ENCODE measurements at places on chromosomes 2 and 18.

GRCh38 chr2:157192445-157193423 is 64.8 kb upstream of the GALNT5 start:
- no peak for DNase-seq

DNA sequence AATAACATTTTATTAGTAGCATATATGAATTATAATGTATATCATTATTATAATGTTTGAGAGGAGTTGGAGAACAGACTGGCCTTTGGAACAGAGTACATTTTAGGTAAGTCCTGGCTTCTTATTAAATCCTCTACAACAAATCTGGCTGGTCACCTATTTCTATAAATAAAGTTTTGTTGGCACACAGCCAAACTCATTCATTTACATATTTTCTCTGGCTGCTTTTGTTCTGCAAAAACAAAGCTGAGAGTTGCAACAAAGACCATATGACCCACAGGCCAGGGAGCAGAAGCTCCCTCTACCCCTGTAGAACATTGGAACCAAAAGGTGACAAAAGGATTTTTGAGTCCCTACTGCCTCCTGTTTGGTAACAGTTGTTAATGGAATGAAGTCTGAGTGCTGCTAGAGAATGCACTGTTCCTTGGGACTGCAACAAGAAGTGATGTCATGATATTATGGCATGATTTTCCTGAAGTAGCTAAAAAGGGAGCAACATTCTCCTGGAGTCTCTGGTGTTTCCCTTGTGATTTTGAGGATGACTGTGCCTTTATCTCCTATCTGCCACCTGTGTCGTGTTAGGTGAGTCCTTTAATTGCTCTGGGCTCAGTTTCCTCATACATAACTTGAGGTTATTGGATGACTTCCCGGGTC is 22.0 kb upstream of the SP9 start:
- no peak for DNase-seq

- DNase-seq = peak; percentile 3
Observed at GRCh38 chr18:54671291-54671881, 80.3 kb downstream of the DYNAP start.

GRCh38 chr2:215931256-215931903 is 82.0 kb downstream of the MREG start:
- DNase-seq = peak; percentile 45

- DNase-seq = no peak
Observed at GRCh38 chr18:26961839-26962238, 96.3 kb upstream of the AQP4 start.

DNA sequence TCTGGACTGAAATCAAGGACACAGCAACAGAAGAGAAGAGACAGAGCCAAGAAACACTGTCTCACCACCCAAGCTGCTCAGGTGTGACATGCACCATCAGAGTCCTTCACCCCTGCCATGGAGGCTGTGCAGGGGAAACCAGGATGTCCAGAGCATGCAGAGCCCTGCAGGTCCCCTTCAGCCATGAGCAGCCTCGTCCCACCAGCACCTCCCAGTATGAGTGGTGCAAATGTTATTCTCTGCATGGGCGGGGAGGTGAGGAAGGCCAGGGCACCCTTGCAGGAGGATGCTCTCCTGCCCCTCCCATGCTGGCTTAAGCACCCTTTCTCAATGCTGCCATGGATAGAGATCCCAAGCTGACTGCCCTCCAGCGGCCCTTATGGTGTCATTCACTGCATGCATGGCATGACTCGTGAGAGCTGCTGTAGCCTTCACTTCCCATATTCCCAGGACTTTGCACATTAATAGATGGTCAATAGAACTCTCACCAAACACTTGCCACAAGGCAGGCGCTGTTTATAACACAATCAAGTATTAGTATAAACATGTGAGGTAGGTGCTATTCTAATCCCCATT is 171.0 kb downstream of the ANAPC1 start:
- no peak for DNase-seq

DNA sequence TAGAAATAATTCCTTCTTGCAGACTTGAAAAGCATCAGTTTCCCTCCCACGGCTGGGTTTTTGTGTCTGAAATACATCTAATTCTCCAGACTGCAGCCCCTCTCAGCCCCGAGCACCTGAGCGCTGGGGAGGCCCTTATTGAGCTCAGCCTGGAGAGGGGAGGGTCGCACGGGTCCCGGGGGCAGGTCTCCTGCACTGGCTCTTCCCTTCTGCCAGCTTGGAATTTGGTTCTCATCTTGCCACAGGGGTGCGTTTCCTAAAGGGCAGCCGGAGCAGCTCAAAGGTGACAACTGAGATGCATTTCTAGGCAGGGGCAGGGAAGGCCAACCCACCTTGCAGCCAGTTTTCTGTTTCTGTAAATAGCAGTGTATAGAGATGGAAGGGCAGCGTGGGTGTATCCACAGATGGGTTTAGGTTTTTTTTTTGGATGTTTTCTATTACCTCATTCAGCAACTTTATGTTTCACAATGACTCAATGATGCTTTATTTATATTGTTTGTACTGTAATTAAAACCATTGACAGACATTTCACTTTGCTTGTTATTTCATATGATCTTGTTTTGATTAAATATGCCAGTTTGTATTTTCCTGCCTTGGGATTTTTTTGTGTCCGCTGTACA is 37.0 kb downstream of the GBX2 start:
- no peak for DNase-seq
